ENCODE measurements at places on chromosomes 5 and 9.
A peak's percentile ranks its signal among the peaks of the same experiment; 100 is the strongest.

GRCh38 chr5:172864747-172865146 is 30.7 kb downstream of the ERGIC1 start:
- peaks cover 14% of the 10 kb centered on the region for H3K4me1 ChIP-seq
- no peaks in the 10 kb centered on the region for H3K27me3 ChIP-seq
- no peak overlapping the region for H3K4me3 ChIP-seq
- no peak overlapping the region for H3K27ac ChIP-seq

DNA sequence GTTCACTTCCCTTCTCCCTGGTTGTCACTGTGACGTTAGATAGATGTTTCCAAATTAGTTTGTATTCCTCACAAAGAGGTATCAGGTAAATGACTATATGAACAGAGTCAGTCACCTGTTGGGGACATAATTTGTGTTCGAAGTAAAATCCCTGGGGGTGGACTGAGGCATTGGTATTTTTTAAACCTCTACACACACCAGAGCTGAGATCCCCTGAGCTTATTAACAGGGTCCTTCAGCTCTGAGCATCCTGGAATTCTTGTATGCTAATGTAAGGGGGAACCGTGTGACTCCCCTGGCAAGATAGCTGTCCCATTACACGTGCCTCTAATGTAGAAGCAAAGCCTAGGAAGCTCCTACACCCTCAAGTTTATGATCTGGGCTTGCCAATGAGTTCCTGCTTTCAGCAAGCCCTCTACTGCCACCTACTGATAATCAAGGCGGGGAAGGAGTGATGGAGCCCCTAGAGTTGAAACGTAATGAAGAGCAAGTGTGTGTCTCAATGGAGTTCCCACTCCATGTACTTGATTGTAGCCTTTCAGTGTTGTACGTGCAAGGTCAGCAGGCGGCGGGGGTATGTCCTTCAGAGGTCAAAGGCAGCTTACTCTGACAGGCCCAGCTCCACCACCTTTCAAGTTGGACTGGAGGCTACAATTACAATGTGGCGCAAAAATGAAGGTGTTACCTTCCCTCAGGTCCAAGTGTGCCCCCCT is 14.4 kb downstream of the PRKACG start:
- H3K27ac ChIP-seq, result peak overlapping the region; percentile 61
- peaks cover 15% of the 10 kb centered on the region for H3K36me3 ChIP-seq
- H3K4me1 ChIP-seq, result peaks cover 38% of the 10 kb centered on the region
- DNase-seq, result peak; percentile 58
- no peak overlapping the region for H3K4me3 ChIP-seq

DNA sequence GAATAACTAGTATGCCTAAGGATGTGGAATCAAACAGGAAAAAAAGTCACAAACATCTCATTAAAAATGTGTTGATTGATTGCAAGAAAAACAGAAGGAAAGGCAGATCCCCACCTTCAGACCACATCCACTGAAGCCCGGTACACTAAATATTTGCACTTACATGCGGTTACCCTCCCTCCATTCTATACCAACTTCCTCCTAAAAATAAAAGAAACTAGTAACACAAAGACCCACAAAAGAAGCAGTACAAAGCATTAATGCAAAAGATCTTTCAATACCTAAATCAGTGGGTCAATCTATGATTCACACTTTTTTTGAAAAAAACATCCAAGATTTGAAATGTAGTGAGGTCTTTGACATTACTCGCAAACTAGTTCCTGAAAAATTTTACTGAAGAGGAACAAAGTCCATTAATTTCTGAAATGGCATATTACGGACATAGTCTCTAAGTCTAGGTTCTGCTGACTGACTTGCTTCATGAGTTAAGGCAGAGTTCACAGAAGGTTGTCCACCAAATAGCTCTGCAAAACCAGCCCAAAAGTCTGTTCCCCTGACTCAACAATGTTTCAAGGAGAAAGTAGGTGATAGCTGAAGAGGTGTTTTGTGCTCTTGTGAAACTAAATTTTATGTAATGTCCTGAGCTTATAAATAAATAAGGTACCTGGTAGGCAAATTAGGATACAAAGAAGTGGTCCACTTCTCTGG is 100.7 kb downstream of the PAM start:
- H3K27ac ChIP-seq, result no peak overlapping the region
- no peaks in the 10 kb centered on the region for H3K36me3 ChIP-seq
- peaks cover 3% of the 10 kb centered on the region for H3K27me3 ChIP-seq

GRCh38 chr5:54653956-54654614 is 136.5 kb downstream of the SNX18 start:
- no peaks in the 10 kb centered on the region for H3K27me3 ChIP-seq
- H3K27ac ChIP-seq, result no peak overlapping the region
- H3K4me3 ChIP-seq, result no peak overlapping the region

All from activated T-helper 1 cell treated with anti-CD3 and anti-CD28 coated beads, Interleukin-12 subunit alpha, Interleukin-12 subunit beta, Interleukin-2, Interleukin-4 antibody, amounts not matched to agents 30 ng/mL and 10 ng/mL and 1 ng/mL, durations not matched to agents 14 hours and 24 hours and 36 hours (primary cell).